ENCODE measurements at places on chromosomes 3 and 15.
A peak's percentile ranks its signal among the peaks of the same experiment; 100 is the strongest.

DNA sequence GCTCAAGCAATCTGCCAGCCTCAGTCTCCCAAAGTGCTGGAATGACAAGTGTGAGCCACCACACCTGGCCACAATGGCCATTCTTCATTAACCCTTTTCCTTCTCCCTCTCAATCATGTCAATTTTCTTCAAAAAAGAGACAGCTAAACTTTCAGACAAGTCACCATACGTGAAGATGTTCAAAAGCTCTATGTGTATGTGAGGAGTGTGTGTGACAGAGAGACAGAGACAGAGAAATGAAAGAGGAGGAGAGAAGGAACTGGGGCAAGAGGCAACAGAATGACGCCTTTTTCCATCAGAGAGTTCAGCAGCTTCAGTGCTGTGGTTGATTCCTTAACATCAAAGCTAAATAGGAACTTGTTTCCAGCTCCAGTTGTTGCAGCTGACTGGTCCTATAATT lies 27.4 kb downstream of the OSBPL10 start:
- no peak for DNase-seq

GRCh38 chr3:184676927-184677326 lies 34.9 kb downstream of the MAGEF1 start:
- DNase-seq, result no peak

DNA sequence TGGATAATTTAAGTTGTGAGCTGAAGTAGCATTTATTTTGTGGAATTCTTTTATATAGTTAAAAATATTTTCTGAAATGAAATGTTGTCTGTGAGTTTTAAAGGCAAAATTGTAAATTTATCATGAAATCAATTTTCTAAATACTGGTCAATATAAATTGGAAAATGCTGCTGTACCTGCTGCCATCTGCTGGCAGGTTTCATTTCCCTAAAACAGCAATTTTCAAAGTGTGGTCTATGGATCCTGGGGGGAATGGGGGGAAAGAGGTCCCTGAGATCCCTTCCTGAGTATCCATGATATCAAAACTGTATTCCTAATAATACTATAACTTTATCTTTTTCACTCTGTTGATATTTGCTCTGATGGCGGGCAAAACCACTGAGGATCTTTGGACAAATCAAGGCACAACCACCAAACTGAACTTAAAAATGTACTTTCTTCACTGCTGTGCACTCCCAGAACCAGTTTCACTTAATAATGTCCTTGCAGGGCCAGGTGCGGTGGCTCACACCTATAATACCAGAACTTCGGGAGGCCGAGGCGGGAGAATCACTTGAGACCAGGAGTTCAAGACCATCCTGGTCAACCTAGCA lies 17.2 kb upstream of the CCR4 start:
- DNase-seq, result no peak

DNA sequence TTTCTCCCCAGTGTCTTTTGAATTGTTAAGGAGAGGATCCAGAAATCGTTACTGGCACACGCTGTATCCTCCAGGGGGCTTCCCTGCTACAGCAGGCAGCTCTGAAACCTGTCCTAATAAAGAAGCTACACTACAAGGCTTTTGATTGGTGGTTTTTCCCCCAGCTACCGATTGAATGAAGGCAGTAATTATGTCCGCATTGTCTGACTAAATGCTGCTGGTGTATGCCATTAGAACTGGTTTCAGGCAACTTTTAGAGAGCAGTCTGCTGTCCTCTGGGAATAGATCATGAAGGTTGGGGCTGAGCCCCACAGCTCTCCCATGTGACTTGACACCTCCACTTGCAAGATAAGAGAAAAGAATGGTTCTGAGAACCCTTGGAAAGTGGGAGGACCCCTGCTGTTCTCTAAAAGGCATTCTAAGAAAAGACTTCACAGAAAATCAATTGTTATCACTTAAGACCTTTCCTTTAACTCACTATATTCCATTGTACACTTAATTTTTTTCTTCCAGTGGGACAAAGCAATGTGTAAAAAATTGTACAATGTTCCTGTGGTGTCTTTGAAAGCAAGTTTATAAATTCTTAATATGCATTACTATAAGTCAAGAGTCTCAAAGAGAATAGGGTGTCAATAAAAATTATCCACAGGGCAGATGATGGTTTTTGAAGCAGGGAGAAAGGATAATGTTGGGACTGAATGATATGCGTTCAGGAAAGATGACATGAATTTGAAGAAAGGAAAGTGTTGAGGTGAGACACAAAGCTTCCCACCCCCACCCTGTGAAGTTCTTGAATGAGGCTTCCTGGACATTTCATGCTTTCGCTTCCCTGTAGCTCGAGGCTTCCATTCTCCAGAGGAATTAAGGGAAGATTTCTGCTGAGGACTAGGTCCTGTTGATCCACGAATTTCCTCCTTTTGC lies 53.0 kb upstream of the DAZL start:
- no peak for DNase-seq

GRCh38 chr3:171257251-171258203 lies 202.7 kb downstream of the TNIK start:
- no peak for DNase-seq

DNA sequence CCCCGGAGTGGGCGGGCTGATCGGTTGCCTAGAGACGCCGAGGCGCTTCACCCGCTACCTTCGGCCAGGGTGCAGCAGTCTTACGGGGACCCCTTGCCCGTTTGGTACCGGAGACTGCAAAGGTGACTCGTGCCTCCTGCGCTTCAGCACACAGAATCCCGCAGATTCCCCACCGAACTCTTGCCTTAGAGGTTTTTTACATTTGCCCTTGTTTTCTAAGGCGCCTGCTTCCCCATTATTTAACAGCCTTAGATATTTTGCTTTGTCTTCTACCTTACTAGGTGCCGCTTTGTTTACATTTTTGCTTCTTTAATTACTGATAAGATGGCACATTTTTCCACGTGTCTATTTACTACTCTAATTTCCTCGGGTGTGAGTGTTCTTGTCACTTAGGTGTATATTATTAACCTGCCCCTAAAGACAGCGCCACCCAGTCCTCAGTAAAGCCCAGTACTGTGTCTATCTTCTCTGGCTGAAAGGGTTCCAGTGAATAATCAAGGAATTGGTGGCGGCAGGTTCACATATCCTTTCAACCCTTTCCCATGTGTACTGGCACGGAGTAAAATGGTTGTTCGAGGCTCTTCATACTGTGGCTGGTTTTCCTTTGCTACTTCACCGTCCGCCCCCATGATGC lies 573 bp upstream of the CEP152 start:
- DNase-seq, result no peak

DNA sequence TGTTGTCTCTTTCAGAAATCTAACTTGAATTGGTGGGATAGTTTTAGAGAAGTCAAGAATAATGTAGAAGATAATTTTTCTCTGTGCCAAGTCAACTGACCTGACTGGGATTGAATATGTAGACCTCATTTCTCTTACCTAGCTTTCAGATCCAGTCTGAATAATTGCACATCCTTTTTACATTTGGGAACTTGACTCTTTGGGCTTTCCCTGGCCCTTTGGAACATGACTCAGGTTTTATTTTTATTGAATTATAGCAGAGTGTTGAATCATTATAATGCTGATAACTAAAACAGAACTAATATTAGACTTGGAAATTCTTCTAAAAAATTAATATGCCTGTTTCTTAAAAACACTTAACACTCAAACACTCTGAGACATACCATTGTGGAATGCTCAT lies 76.5 kb downstream of the PFN2 start:
- no peak for DNase-seq

DNA sequence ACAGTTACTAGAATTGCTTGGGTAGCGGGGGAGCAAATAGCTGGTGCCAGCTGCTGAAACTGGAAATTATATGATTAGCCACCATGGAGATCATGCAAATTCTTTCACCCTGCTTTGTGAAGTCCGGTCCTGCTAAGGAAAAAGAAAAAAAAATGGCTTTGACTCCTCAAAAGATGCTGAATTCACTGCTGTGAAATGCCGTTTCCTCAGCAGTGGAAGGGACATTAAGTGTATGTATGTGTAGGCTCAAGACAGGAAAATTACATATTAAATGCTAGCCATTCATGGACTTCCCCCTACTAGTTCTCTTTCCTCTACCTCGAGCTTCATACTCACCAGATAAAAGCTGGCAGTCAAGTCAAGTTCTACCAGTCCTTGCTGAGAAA lies 81.9 kb upstream of the ZBED2 start:
- no peak for DNase-seq

DNA sequence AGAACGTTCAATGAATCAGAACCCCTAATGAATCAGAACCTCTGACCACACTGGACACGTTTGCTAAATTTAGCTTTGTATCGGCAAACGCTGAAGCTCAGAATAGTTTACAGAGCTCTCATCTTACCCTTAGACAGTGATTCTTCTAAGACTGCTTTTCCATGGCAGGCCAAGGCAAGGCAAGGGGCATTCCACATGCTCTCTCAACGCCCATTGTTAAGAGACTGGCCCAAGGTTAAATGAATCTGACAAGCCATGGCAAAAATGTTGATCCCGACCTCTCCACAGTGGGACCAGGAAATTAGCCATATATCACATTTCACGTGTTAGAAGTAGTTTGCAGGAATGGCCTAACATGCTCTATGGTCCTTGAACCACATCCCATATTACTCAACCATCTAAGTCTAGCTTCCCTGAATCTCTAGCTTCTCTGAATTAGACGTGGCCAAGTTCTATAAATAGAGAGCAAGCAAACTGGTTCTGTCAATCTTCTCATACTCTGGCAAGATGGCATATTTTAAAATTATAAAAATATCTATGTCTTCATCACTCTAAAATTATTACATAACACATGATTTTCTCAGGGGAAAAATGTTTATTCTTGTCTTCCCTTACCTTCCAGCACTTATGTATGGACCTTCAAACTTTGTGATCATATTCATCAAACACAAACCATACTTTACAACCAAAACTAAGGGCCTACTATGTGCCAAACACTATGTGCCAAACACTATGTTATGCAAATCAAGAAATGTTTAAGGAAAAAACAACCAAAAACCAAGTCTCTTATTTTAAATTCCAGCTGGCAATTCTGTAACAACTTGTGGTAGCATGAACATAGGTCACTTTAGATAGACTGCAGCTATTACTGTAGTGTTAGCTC lies 54.3 kb downstream of the AAGAB start:
- no peak for DNase-seq

DNA sequence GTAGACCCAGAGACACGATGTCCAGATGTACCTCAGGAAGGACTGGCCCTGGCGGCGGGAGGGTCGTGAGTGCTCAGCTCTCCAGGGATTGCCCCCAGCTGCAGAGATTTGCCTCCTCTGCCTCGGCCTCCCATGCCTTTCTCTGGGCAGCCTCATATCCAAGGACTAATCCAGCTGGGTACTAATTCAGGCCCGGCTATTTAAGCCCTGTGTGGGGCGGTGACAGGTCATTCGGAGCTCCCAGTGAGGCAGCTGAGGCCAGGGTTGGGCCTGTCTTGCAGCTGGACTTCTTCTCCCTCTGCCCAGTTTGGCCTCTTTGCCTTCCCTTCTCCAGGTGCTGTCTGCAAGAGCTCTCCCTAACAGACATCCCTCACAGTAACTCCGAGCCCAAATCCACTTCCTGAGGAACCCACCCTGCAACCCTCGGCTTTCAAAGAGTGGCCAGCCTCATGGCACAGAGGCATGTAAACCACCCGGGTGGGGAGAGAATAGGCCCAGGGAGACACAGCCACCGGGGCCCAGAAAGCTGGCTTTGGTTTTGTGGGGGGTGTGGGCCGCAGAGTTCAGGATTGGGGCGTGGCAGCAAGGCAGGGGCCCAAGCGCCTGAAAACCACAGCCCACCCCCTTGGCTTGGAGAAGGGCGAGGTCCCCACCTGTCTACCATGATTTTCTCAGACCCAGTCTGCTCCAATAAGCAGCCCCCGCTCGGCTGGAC lies 85.8 kb downstream of the PPCDC start:
- no peak for DNase-seq

DNA sequence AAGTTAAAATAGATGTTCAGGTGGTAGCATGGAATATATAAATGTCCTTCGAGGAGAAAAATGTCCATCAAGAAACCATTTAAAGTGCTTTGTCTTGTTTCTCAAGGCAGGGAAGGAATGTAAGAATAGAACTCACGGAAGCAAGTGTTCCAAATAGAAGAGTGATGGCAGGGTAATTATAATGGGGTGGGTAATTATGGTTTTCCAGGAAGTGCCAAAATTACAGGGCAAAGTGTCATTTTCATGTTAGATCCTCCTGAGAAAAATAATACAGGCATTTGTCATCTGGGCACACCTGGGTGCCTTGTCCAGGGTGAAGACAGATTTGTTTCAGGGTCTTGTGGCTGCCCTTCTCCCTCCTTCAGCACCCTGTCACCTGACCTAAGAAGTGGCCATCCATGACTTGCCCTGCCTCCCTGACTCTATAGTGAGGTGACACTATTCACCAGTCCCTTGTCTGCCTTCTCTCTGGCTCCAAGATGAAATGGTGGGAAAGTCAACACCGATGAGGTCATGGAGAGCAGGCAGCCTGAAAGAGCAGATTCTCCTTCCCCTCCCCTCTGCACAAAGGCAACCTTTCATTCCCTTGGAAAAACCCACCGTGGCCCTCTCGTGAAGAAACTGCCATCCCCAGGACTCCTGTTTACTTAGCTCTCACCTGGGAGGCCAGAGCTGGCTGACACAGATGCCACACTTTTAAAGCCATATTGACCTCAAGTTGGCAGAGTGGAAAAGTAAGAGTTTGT lies 45.1 kb upstream of the AMOTL2 start:
- DNase-seq, result no peak

DNA sequence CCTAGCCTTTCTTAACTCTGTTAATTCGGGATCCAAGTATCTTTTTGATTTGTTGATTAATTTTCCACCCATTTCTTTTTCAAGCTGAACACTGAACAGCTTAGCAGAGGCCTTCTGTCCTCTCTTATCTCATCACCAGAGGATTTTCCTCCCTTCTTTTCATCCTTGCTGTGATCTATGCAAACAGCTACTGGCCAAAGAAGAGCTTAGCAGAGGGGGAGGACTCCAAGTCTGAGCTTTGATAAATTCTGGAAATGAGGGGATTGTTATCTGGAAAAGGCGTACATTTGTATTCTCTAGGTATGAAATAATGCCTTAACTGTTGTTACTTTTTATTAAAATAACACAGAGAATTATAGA lies 13.4 kb downstream of the DZIP3 start:
- DNase-seq, result no peak

GRCh38 chr15:100350434-100351226 lies 8.9 kb upstream of the ADAMTS17 start:
- peak; percentile 71 for DNase-seq

DNA sequence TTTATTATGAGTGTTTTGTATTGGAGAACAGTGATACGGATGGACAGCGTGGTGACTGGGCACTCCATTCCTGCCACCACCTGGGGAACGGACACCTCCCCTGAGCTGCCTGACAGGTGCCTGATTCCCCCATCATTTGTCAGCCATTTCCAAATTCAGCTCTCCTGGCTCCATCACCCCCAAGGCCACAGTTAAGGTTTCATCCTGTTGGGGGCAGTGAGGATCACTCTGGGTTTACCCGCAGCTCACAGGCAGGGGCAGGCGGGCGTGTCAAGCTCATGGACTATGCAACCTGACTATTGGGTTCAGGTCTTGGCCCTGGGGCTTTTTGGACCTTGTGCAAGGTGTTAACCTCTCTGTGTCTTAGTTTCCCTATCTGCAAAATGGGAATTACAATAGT lies 76.3 kb downstream of the RAB11A start:
- DNase-seq, result no peak

All from foreskin keratinocyte (primary cell).